ENCODE measurements at places on chromosomes 16 and 17.

- DNase-seq, result peak; percentile 67
Observed at GRCh38 chr17:49646391-49647255, 31.3 kb downstream of the SPOP start.

GRCh38 chr17:50884439-50885311 lies 18.5 kb upstream of the TOB1 start:
- peak; percentile 49 for DNase-seq

DNA sequence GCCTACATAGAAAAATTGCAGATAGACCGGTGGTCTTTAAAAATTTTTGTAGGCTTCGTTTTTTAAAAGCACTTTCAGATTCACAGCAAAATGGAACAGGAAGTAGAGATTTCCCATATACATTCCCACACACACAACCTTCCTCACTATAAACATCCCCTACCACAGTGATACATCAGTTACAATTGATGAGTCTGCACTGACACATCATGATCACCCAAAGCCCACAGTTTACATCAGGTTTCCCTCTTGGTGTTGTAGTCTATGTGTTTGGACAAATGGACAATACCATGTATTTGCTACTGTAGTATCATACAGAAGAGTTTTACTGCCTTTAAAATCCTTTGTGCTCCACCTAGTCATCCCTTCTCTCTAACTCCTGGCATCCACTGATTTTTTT lies 113.9 kb upstream of the ADAMTS18 start:
- no peak for DNase-seq

DNA sequence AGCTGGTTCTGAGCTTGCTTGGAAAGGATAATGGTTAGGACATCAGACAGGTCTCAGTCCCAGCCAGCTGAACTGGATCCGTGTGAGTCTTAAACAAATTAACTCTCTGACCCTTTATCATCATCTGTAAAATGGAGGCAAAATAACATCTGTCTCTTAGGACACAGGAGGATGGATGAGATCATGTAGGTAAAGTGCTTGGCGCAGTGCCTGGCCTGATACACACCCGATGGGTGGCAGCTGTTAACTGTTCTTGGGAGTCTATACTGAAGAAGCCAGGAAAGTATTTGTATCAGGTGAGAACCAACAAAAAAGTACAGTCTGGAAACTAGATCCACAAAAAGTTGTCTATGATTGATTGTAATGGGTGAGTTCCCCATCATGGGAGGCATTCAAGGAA lies 188.6 kb downstream of the C16orf78 start:
- no peak for DNase-seq

DNA sequence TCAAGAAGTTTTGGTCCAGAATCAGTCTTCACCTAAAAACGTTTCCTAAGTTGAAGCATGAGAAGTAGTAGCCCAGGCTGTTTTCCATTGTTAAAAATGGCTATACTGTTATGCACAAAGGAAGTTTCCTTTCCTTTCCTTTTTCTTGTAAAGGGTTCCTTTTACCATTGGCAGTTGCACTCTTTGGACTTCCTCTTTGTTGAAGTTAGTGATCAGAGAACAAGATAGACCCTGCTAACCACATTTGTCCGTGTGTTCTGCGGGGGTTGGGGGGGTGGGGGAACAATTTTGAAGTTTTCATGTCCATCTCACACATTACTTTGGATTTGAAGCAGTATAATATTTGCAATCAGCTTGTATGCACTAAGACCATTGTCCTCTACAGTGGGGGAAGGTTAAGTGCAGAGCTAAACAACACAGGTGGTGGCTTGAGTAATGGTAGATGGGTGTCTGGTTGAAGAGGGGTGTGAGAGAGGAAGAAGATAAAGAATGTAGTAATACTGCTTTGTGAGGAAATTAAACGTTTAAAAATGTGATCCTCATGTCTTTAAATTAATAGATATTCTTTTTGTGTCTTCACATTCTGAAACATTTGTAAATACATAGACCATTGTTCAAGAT lies 1.4 kb downstream of the LPCAT2 start:
- no peak for DNase-seq

- no peak for DNase-seq
Observed at GRCh38 chr17:2198927-2199326, 104.7 kb downstream of the SMG6 start.
